ENCODE measurements at places on chromosomes 2 and 18. TPM values are rescaled to one million over a fixed set of nuclear protein-coding genes. Genes with fewer than 3 reads are reported as not detected.

The LRRC30 gene
- not detected for total RNA-seq

The IL1F10 gene
- not detected for total RNA-seq

The CD8B gene
- not detected for total RNA-seq

The CNOT11 gene
- 63.4 TPM for total RNA-seq

The BOLL gene
- total RNA-seq = not detected

The ATG16L1 gene
- 59.4 TPM for total RNA-seq

The HOXD1 gene
- not detected for total RNA-seq

The DAW1 gene
- 0.17 TPM for total RNA-seq

The KATNAL2 gene
- not detected for total RNA-seq

The MC5R gene
- total RNA-seq = not detected

The CAVIN2 gene
- 0.03 TPM for total RNA-seq

The CXCR1 gene
- total RNA-seq = not detected

The SAP130 gene
- total RNA-seq = 13.0 TPM

The CABLES1 gene
- 3.4 TPM for total RNA-seq

Data from HT1080 (cell line).